ENCODE measurements at places on chromosomes 7 and 10.

- no peak for DNase-seq
Observed at GRCh38 chr7:51309361-51310130, 7.1 kb downstream of the COBL start.

GRCh38 chr10:83908506-83908905, 230.8 kb upstream of the GHITM start:
- DNase-seq = no peak

- DNase-seq = no peak
Observed at GRCh38 chr7:111829221-111829620, 266.9 kb upstream of the IMMP2L start.

DNA sequence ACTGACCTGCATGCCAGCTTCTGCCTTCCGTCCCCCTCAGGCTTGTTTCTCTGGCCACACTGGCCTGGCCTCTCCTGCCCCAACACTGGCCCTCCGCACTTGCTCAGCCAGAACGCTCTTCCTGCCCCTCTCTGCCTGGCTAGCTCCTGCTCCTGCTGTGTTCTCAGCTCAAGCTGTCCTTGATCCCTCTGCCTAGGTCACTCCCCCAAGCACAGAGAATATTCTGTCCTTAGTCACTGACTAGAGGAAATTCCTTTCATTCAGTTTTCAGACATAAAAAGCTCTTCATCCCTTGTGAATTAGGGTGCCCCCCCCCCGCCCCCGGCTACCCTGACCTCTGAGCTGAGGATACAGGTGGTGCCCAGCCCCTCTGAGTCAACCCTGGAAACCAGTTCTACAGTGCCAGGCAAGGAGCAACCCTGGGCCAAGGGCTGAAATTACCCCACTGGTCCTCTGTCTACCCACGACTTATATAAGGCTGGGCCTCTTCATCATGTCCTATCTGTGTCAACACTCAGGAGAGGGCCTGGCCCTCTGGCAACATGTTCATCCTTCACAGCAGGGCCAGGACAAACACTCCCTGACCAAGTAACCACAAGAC, 6.6 kb upstream of the SGPL1 start:
- DNase-seq = peak; percentile 35

GRCh38 chr10:15518250-15518649, 147.2 kb upstream of the FAM171A1 start:
- DNase-seq = peak; percentile 51

- no peak for DNase-seq
Observed at GRCh38 chr7:118352867-118353453, 128.5 kb downstream of the ANKRD7 start.

DNA sequence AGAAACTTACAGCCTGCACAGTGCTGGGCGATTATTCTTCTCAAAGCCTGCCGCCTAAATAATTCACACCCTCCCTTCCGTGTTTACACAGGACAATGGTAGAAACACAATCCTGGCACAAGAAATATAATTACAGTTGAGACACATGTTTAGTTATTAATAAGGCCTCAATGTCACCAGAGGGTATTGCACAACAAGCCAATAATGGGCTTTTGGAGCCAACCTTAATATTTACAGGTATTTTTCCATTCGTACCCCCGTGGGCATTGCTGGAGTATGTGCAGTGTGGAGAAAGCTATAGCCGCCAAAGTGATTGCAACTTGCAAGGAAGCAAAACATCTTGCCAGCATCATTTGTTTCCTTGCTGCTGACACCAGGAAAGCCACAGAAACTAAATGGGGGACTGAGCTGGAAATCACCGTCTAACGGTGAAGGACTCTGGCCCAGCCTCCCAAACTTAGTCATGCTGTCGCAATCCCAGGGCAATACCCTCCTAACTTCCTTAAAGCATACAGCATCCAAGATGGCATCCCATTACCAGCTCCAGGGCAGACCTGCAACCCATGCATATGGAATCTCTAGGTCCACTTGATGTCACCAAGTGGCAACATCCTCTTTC, 8.6 kb downstream of the CALN1 start:
- DNase-seq = no peak

DNA sequence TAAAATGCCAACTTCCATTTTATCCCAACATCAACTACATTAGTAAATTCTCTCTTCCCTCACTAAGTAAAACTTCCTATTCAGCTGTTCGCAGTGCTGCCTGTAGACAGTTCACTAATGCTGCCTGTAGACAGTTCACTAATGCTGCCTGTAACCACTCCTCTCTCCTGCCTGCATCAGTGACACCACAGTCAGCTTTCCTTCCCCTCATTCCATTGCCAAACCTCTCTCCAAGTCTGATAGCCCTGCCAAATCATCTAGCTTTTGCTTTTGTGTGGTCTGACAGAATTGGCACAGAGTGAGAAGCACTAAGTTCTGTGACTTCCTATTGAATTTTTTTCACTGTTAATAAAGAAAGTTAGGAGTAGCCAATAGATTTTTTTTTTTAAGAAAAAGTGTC, 43.0 kb upstream of the MACC1 start:
- DNase-seq = peak; percentile 83

- DNase-seq = peak; percentile 38
Observed at GRCh38 chr7:22821702-22822485, 755 bp downstream of the TOMM7 start.

GRCh38 chr7:98869597-98870120, at the start of gene TMEM130:
TSS of gene TMEM130 (minus strand) at chr7:98870014. CDS start at chr7:98869861, 153 bp downstream.
- DNase-seq = no peak

DNA sequence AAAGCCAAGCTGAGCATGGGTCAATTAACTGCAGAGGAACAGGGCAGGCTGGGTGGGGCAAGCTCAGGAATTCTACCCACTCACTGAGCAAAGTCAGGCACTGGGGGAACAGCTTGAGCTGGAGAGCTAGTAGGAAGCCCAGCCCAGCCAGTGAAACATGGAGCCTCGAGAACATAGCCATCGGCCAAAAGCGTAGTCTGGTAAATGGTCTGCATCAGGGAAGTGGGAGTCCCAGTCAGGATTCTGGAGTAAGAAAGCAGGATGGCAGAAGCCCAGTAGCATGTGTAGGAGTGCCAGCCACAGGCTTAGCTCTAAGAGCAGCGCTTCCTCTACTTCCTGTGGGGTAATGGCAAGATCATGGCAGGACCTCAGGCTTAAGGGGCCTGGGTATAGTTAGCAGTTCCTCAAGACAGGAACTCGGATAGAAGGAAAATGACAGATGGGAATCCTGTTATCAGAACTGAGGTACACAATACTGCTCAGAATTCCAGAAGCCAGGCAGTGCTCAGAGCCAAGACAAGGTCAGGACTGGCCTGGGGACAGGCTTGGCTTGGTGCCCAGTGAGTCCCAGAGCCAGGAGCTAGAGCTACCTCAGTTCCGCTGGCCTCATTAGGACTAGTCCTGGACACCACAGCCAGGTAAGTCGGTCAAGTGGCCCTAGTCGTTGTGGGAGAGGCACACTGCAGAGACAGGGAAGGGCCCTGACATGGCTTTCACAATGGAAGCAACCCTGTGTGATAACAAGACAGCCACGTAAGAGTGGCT, 65.4 kb upstream of the MXI1 start:
- DNase-seq = no peak

DNA sequence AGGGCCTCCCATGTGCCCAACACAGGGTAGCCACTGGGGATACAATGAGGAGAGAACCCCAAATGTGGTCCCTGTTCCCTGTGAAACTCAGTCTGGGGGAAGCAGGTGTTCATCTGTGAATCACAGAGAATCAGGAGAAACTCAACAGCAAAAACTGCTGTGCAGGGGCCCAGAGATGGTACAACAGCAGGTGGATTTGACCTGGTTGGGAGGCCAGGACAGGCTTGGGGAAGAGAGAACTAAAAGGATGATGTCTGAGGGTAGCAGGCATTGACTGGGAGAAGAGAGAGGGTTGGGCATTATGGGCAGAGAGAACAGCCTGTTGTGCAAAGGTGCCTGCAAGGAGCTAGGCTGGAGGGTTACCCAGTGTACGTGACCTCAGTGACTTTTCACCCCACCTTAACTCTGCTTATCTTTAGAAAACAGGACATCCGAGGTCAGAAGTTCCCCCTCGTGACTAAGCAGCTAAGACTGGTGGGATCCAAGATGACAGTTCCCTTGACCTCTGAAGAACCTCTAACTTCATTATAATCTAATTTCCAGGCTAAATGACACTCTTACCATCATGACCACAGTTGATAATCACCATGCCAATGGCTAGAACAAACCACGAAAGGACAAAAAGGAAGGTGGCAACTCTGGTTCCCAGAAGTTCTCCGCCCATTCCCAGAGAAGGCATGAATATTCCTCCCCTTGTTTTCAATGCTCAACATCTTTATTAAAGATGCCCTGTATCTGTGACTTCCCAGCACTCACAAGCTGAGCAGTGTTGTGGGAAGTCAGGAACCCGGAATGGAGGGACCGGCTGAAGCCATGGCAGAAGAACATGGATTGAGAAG, 5.1 kb upstream of the ADAMTS14 start:
- DNase-seq = no peak

DNA sequence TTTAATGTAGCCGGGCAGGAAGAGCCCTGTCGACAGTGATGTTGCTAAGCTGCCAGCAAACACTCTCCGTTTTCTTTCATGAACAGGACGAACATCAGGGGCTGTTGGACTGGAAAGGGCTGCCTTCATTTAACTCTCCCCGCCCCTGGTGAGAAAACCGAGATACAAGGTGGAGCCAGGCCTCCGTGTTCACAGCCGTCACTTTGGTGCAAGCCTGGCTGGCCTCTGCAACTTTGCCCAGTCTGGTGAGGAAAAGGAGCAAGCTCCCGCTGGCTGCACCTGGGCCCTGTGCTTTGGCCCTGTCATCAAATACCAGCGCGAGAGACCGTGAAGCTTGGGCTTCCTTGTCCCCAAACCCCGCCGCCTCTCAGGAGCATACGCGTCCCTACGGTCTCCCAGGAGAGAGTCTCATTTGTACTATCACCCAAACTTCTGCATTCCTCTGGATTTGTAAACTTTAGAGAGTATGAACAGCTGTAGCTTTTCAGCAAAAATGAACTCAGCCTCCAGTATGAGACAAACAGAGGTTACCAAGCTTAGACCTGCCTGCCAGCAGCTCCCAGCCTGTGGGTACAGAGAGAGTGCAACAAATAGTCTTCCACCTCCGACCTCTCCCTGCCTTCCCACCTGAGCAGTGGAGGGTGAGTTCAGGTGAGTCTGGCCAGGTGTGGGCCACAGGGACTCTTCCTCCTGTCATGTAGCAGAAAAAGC, 445.3 kb upstream of the MGMT start:
- no peak for DNase-seq

GRCh38 chr7:142788303-142789289, 17.8 kb downstream of the PRSS2 start:
- DNase-seq = no peak
